ENCODE measurements at places on chromosomes 2 and 18.

DNA sequence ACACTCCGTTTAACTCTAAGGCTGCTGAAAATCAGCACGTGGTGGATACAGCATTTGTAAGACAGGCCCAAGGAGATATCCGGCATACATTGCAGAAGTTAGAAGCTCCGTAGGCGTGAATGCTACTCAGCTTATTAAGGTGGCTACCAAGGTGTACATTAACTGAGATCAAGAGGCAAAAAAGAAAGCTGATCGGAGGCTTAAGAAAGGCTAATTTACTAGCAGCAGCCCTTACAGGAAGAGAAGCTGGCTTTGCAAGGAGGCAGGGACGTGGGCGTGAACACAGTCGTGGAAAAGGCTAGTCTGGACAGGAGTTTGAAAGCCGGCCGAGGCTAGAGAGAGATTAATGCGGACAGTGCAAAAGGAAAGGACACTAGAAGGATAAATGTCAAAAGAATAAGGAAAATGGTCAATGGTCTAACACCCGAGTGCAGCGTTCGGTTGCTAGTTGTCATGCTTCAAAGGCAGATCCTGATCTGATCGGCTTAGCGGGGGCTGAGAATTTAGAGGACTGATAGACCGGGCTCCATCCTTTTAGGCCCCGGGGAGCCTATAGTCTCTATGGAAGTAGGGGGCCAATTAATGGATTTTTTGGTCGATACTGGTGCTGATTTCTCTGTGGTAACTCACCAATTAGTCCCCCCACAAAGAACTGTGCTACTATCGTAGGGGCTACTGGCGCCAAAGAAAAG lies 45.6 kb upstream of the SELENOI start:
- no peak for DNase-seq

DNA sequence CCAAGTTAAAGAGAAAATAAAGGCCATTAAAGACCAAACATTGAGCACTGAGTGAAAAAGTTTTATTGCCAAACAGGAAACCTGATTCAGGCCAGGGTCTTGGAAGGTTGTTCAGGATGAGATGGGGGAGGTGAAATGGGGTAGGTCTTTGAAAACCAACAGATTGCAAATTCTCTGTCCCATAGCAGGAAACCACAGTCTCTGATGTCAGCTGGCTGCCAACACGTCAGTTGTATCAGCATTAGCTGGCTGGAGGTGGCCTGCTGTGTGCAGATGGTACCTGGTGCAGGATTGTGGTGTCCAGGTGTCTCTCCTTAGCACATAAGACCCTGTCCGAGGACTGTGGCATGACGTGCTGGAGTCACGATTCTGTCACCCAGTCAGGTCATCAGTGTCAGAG lies 106.3 kb downstream of the MSH2 start:
- no peak for DNase-seq

- DNase-seq = no peak
These were observed 123.9 kb upstream of the HAAO start for GRCh38 chr2:42916324-42916723.

- DNase-seq = no peak
These were observed 117.9 kb downstream of the CSRNP3 start for GRCh38 chr2:165587335-165587938.

- DNase-seq = no peak
These were observed 348.9 kb downstream of the RND3 start for GRCh38 chr2:150138587-150138986.

DNA sequence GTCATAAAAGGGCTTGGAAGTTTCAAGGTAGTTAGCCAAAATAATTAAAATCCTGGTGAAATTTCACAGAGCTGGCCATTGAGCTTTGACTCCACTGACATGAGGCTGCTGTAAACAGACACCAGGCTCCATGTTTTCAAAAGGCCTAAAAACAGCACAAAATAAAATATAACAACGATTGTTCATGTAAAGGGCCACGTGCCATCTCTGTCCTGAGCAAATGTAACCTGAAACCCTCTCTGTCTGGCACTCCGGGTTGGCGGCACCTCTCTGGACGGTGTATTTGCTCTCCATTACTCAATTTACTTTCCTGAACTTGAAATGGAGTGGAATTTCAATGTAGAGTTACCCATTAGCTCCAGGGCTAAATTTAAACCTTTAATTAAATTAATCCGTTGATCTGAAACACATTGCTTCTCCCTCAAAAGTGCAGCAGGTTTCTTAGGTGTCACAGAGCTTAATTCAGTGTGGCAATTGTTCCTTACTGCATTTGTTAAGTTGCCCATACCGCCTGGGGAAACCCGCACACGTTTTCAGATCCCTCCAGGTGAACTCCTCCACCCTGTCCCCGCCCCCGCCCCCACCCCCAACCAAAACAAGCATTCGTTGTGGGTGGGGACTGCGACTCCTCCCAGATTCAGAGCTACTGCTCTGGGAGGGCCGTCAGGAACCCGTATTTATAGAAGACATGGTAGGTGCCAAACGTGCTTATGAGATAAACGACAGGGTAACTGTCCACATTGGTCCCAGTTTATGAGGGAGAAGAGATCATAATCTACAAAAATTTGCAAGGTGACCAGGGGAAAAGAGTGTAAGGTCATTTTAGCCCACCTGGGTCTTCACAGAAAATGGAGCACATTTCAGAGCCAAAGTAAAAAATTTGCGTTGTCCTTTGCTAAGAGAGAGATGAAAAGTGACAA lies 1.2 kb upstream of the CABLES1 start:
- DNase-seq = no peak

- DNase-seq = no peak
These were observed 608 bp upstream of the VPS4B start for GRCh38 chr18:63422864-63423304.

DNA sequence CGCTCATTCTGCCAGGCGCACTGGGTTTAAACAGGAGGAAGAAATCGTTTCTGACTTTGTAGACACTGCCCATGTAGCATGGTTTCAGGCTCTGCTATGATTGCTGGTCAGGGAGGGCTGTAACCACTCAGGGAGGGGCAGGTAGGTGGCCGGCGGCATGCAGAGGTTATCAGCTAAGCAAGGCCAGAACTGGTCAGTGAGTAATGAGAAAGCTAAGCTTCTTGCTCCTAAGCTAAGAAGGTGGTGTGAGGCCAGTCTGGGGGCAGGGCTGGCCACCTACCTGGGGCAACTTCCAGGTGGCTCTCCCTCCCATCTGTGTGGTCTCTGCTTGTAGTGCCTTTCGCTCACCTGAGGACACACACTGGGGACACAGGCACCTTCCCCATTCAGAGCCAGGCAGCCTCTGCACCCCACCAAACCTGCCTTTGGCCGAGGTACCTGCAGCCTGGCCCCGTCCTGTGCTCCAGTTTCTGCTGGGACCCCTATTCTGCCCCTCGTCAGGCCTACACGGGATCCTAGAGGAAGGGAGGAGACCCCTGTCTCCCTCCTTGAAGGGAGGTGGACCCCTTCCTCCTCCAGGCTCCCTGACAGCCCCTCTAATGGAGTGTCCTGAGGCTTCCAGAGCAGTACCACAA lies 195.9 kb downstream of the SEPTIN10 start:
- DNase-seq = no peak

DNA sequence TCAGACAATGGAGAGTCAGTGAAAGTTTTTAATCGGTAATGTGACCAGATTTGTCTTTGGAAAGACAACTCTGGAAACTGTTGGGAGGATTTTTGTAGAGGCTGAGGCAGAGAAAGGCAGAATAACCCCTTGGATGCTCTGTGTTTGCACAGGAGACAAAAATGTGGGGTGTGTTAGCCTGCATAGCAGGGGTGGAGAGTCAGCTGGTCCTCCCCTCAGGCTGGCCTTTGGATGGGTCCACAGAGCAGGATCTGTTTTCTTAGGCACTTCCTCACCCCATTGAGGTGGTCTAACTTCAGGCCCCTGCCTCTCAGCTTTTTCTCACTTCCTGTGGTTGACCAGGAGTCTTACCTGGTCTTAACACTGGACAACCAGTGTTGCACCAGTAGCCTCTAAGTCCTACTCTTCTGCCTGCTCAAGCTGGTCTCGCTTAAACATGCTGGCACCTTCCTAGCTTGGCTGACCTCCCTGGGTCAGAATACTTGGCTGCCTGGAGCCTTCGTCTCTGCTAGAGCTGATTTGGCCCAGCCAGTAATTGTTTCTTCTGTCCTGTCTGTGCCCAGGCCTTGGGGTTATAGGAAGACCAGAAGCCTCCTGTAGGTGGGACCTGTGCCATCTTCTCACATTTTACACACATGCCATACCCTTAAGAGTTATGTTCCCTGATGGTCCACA lies 259.8 kb upstream of the RASGRP3 start:
- DNase-seq = no peak

DNA sequence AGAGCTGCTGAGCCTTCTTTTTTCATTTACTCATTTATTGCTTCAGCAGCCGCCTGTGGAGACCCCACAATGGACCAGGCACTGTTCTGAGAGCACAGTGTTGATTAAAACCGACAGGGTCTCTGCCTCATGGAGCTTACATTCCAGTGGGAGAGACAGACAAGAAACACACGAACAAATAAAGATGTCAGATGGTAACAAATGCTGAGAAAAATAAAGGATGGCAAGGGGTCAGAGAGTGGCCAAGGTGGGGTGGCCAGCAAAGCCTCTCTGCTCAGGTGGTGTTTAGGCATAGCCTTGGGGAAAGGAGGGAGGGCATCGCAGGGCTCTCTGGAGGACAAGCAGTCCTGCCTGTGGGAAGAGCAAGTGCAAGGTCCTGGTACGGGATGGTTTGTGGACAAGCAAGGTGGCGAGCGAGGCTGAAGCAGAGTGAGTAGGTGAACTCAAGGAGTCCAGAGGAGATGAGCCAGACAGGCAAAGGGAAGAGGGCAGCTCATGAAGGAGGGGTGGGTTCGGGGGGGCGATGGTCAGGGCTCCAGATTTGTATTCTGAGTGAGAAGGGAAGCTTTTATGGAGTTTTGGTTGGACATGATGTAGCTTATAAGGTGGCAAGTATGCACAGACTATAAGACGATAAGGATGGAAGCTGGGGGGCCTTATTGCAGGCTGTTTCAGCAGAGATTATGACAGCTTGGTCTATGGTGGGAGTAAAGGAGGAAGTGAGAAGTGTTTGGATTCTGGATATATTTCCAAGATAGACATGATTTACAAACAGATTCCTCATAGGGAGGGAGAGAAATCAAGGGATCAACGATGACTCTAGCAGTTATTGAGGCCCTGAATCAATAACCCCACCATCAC lies 8.8 kb upstream of the ITGB6 start:
- no peak for DNase-seq

DNA sequence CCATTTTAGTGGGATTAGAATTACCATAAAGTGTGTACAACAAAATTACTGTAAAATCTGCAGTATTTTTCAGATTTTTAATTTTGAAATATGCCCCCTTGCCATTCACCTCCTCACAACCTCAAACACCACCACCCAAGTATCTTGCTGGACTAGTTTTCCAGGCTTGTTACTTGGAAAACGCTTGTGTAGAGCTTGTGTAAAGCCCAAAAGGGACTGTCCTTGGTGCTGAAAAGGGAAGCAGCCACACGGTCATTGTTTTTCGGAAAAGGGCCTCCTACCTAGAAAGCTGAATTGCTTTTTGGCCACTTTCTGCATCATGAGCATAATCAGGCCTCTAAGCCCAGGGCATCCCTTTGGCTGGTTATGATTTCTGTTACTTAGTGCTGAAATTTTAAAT lies 563.4 kb downstream of the LRRTM4 start:
- no peak for DNase-seq

- DNase-seq = no peak
These were observed 773 bp downstream of the MBP start for GRCh38 chr18:77131652-77132368.

Measured in stimulated activated CD8-positive, alpha-beta memory T cell treated with anti-CD3 and anti-CD28 coated beads, Interleukin-7, amount 100 ng/mL, for 4 hours (primary cell).